ENCODE measurements at places on chromosomes 6 and 20.
A peak's percentile ranks its signal among the peaks of the same experiment; 100 is the strongest.

DNA sequence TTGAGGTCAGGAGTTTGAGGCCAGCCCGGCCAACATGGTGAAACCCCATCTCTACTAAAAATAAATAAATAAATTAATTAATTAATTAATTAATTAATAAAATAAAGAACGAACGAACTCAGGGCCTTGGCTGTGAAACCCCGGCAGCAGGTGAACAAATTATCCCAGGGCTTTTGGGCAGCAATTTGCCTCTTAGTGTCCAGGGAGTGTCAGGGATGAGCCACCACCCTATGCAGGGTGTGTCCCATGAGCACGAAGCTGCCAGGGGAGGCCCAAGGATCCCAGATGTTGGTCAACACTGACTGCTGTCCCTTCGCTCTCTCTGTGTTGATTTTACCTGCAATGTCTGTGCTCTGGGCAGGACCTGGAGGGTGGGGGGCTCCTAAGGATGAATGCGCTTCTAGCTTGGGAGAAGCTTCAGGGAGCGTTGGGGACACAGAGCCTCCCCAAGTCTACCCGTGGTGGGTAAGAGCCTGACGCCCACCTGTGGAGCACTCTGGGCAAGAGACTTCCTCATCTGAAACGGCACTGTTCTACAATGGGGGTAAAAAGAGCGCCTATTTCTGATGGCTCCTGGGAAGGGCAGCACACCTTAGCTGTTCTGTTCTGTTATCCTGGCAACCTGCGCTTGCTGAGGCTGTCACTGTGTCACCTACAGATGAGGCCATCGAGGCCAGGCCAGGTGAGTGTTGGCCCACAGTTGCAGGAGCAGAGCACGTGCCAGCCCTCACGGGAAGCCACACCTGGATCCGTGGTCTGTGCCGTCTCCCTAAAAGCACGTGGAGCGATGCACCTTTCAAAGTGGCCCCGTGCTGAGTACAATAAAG, 125.5 kb upstream of the CDH4 start:
- no peak for DNase-seq

- no peak for DNase-seq
Measured at GRCh38 chr6:132567566-132567965, 2.6 kb upstream of the TAAR6 start.

GRCh38 chr6:108738684-108739416, 109.4 kb upstream of the ARMC2 start:
- DNase-seq, result no peak

DNA sequence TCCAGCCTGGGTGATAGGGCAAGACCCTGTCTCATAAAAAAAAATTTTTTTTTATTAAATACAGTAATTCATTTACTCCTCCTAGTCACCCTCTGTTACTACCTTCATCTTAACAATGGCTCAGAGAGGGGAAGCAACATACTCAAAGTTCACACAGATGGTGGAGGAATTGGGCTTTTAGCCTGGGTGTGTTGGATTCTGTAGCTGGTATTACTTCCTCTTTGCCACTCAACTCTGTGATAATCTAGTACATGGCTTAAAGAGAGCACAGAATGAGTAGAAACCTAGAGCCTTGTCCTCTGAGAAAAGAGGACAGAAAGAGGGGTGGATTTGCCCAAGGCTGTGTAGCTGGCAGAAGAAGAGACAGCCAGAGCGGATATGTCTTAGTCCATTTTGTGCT, 96.6 kb downstream of the DLGAP4 start:
- no peak for DNase-seq

- no peak for DNase-seq
Measured at GRCh38 chr6:69790629-69791028, 6.2 kb downstream of the LMBRD1 start.

DNA sequence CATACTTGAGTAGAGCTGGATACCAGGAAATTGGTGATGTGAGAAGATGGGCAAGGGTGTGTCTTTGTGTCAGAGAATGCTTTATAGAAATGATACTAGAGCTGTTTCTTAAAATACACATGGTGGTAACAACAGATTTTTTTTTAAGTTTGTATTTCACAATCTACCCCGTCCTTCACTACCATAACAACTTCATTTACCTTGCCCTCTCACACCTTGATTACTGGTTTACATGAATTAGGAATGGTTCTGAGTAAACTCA, 45.4 kb downstream of the RARS2 start:
- no peak for DNase-seq

DNA sequence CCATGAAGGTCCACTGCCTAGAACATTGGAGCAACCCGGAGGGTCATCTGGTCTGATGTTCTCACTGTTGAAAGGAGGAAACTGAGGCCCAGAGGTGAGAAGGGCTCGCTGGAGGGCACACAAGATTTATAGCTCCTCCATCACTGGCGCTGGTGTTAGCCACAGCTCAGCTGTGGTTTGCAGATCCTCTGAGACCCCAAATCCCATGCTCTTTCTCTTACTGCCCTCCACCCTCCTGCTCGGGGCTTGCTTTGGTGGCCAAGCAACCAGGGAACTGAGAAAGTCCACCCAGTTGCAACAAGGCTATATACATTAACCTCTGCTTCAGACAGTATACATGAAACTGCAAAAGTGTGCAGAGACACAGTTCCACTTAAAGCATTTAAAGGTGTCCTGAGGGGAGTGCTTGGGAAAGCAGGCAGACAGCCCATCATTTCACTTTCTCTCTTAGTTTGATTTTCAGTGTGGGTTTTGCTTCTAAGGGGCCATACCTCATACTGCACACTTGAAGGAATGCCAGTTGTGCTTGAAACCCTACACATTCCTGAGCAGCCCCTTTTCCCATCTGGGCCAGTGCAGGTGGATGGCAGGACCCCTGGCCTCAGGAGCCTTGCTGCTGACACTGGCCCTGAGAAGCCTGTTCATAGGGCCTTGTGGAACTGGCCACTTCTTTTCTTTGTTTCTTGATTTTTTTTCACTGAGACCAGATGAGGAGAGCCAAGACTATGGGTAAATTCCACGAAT, 347.6 kb downstream of the CDC5L start:
- no peak for DNase-seq

DNA sequence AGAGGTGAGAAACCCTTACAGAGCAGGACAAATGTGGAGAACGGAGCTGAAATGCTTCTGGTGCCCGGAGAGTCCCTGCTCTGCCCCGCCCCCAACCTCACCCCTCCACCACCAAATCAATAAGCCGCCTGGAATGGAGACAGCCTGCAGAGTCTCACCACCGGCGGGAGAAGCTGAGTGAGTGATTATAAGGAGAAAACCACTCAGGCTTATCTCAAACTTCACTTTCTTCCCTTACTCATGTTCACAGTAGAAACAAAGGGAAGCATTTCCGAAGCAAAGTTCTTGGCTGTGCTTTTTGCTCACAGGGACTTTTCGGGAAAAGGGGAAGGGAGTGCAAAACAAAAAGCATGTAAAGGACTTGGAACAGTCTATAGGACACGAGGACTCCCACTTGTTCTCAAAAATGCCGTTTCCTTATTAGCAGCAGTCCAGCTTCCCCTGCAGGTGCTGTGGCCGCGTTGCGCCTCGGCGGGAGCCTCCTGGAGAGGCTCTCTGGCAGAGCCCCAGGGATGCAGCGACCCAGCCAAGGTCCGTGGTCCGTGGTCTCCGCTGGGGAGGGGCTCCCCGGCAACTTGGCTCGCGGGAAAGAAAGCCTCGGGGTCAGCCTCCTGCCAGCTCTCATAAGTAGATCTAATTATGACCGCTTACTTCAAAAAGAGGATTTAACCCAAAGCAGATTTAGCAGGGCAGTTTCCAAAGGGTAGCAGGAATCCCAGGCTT, 64.8 kb upstream of the TMEM30A start:
- DNase-seq, result peak; percentile 36

GRCh38 chr6:40958738-40959137, 80.3 kb downstream of the UNC5CL start:
- no peak for DNase-seq

DNA sequence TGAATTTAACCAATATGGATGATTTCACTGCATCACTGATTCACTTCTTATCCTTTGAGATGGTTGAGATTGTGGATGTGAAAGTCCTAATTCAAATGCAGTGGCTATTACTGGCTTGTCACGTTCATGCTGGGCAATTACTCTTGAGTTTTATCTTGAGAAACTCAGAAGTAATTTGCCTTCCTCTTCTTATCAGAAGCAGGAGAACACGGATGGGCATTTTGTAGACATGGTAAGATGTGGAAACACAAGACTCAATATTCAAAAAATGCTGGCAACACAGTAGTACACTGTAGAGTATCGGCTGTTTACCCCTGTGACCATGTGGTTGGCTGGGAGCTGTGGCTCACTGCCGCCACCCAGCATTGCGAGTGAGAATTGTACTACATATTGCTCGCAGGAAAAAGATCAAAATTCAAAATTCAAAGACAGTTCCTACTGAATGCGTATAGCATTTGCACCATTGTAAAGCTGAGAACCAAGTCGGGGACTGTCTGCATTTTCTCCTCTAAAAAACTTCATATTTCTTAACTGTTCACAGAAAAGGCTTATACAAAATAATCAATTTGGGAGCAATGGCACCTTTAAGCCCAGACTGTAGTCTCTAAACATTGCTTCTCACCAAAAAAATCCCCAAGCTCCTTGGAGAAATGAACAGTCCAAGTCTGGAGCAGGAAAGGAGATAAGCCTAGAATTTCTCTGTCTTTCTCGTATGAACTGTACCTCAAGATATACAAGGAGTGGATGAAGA, 61.9 kb upstream of the ELOVL5 start:
- DNase-seq, result peak; percentile 14

- DNase-seq, result no peak
Measured at GRCh38 chr6:121430514-121431460, 4.7 kb upstream of the GJA1 start.

- no peak for DNase-seq
Measured at GRCh38 chr20:52425253-52425652, 233.7 kb upstream of the ZFP64 start.

- DNase-seq, result no peak
Measured at GRCh38 chr6:31572041-31572911, at the start of gene LTA. LTA (plus strand) TSS chr6:31572289; CDS start chr6:31572743, 454 bp downstream.

DNA sequence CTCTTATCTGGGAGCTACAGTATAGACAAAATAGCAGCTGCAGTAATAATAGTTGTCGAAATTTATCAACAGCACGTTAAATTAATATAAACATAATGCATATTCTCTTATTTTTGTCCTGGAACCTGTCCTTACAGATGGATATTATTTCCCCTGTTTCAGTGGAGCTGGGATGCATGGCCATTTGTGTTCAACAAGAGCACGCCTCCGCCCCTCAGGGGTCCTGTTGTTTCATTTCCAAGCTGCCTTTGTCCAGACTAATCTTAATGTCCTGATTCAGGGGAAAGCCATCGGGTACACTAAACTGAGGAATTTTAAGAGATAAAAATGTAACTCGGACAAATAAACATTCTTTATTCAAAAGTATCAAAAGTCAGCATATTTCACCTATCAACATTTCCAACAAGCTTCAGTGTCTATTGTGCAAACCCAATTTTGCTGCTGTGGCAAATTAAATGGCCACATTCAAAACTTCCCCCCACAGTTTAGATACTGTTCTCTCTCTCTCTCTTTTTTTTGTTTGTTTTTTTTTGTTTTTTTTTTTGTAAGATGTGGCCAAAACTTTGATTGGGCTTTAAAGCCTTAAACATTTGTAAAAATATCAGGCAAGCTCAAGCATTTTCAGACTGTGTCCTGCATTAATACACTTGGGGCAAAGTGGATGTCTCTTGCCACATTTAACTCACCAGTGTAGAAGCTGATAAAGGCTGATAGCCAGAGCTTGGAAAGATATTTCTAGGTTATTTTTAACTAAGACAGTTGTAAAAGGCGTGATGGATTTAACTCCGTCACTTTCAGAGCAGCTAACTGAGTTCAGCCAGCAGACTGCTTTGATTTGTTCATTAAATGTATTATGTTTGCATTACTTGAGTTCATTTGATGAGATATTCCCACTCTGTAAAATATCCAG, 112.5 kb upstream of the QKI start:
- DNase-seq, result no peak

DNA sequence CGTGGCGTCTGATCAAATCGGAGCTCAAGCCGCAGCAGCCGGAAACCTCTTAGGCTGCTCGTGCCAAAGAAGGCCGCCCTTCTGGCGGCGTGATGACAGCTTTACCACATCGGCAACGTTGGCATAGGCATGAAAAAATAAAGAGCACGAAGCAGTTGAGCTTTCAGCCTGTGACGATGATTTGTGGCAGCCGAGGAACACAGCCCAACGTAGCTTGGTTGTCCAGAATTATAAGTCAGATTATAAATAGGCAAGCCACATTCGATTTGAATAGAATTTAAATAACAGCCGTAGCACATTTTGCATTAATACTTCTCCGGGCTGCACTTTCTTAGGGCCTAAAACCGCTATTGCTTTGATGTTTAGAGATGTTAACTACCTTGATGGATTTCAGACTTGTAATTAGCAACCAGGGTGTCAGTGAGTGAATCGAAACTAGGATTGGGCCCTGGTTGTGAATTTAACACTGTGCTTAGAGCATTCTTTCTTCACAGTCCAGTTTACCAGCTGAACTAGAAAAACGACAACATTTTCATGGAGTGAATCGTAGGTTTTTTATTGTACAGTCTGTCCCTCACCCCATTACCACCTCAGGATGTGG, 864 bp upstream of the BCLAF1 start:
- peak; percentile 87 for DNase-seq

DNA sequence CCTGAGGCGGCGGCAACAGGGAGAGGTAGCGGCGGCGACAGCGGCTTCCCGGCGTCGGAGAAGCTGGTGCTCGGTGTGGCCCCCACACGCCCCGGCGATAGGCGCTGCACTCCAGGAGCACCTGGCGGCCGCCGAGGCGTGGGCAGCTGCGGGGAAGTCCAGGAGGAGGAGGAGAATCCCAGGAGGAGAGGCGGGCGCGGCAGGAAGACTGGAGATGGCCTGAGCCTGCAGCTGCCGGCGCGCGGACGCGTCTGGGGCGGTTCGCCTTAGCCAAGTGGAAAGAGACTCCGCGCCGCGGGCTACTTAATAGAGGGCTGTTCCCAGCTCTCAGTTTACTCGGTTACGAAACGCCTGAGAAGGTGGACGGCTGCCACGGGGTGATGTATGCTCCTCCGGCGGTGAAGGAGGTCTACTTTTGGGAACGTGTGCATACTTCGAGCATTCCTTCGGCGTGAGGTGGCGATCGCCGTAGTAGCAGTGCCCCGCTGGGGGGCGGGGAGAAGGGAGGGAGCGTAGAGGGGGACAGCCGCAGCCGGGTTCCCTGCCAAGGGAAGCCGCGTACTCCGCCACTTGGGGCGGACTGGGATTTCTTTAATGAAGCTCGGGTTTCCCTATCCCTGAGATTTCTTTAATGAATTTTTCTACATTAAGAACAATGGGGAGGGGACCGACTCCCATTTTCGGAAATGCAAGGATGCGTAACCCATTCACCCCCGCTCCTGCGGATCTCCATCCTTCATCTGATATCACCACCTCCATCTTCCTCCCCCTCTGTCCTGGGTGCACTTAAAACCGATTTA, at the start of gene COL12A1:
Gene COL12A1, minus strand, starts transcription at position 278 of the 800 bp plus-strand sequence. CDS start 3,261 bp downstream, outside the sequence.
- DNase-seq, result peak; percentile 33

DNA sequence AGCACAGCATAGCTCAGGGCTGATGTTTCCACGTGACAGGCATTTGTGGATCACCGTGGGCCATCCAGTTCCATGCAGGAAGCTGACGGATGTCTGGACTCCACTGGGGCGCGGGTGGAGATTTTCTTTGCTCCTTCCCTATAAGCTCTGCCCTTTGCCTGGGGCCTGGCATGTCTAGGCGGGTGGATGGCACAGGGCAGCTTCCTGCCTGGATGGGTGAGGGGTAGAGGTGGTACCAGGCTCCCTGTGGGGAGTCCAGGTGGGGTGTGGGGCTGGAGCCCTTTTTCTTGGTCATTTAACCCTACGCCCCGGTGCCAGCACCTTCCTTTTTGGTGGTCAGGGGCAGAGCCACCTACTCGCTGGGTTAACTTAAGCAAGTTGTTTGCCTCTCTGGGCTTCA, 10.4 kb downstream of the FAM110A start:
- DNase-seq, result no peak

GRCh38 chr6:33201935-33202334, 1.3 kb downstream of the SLC39A7 start:
- no peak for DNase-seq

All from NCI-H2081 (cell line).